Germinal center (tissue), 1 donor: ENCODE measurements at places on chromosomes 6 and 20.

DNA sequence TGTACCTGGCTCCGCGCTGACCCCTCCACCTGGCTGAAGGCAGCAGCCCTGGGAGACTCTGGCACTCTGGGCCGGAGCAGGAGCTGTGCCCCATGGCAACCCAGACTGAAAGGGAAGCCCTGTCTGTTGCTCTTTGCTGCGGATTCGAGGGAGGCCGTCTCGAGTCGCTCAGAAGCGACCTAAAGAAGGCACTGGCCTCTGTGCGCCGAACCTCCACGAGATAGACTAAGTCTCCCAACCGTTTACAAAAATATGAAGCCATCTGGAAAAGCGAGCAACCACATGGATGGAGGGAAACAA lies 10.5 kb upstream of the TBX18 start:
- DNase-seq = no peak

DNA sequence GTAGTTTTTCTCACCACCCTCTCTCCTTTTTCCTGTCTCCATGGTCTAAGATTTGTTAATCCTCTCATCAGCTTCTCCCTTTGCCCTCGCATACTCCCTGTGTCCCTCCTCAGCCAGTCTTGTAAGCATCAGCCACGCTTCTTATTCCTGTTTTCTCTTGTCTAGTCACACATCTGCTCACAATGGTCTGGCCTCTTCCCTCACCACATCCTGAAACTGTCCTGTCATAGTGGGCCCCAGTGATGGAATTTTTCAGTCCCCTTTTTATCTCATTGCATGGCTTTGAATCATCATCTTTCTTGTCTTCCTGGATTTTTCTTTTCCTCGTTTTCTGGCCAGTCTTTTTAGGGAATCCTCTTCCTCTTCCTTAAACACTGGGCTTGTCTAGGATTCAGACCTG lies 57.2 kb downstream of the GFRA4 start:
- no peak for DNase-seq

DNA sequence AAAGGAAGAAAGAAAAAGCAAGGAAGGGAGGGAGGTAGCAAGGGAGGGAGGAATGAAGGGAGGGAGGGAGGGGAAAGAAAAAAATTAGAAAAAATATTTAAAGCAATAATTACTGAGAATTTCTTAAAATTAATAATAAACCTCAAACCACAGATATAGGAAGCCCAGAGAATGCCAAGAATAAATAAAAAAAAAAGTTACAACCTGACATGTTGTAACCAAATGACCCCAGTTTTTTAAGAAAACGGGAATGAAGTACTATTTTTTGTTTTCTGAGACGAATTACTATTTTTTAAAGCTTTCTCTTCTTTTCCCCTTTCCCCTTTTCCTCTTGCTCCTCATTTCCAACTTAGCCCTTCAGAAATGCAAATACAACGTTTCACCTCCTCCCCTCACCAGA lies 16.7 kb downstream of the SLC17A1 start:
- DNase-seq = no peak

- no peak for DNase-seq
These were observed 13.1 kb downstream of the UTRN start for GRCh38 chr6:144298194-144298593.

- no peak for DNase-seq
These were observed 26.4 kb upstream of the EFHC1 start for GRCh38 chr6:52393780-52394179.

GRCh38 chr20:34163307-34163706 lies 51.3 kb upstream of the EIF2S2 start:
- no peak for DNase-seq

DNA sequence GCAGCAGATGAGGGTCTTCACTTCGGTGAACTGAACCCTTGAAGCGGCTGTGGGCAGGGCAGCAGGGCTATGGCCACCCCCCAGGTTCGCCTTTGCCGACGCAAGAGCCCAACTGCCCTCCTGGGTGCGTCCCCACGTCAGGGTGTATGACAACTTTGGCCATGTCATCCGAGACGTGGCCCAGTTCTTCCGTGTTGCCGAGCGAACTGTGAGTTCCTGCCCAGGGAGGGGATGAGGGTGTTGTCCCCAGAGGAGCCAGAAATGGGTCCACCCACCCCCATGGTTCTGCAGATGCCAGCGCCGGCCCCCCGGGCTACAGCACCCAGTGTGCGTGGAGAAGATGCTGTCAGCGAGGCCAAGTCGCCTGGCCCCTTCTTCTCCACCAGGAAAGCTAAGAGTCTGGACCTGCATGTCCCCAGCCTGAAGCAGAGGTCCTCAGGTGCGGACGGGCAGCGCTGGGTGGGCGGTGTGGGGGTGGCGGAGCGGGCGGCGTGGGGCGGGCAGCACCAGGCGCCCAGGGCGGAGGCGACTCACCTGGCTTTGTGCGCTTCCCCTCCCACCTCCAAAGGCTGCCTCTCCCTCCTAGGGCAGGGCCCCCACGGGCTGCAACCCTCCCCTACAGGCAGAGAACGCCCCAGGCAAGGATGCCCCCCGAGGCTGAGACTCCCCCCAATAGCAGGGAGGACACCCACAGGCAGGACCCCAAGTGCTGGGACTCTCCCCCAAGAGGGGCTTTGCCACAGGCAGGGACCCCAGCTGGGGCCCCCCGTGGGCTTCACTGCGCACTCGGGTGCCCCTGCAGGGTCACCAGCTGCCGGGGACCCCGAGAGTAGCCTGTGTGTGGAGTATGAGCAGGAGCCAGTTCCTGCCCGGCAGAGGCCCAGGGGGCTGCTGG lies 6.2 kb upstream of the TNFRSF6B start:
- DNase-seq = no peak
